BJ (cell line): ENCODE measurements at places on chromosomes 12 and 14.

DNA sequence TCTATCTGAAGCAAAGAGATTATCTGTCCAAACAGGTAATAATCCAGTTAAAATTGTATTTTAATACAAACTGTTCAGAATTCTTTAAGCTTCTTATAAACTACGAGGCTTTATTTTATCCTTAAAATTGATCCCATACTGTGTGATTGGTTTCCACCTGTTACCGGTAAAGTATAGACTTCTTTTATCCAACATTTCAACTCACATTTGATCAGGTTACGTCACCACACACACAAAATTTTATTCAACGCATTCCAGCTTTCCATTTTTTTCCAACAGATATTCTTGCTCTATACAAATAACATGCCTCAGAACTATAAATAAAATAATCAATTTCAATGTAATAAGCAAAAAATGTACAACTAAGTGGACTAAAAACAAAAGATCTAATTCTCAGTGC lies 4.5 kb downstream of the NOVA1 start:
- DNase-seq = no peak

- DNase-seq = no peak
Observed at GRCh38 chr12:19507823-19508222, 68.5 kb downstream of the AEBP2 start.

- DNase-seq = no peak
Observed at GRCh38 chr12:7678744-7679143, 13.0 kb upstream of the APOBEC1 start.

DNA sequence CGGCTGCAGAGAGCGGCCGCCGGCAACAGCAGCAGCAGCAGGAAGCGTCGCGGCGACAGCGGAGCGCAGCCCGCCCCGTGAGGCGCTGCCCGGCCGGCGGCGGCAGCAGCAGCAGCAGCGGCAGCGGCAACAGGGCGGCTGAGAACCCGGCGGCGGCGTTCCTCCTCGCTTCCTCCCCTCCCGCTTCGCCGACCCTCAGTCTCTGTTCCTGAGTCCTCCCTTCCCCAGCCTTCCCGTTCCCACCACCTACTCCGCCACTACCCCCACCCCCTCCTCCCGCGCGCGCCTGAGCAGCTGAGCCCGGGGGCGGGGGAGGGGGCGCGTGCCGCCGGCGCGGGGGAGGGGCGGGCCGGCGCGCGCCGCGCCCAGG lies 310 bp downstream of the BICDL1 start:
- DNase-seq = no peak

GRCh38 chr12:10397296-10397695 lies 7.5 kb upstream of the KLRK1 start:
- DNase-seq = no peak
